ENCODE measurements at places on chromosomes 13 and 19.

DNA sequence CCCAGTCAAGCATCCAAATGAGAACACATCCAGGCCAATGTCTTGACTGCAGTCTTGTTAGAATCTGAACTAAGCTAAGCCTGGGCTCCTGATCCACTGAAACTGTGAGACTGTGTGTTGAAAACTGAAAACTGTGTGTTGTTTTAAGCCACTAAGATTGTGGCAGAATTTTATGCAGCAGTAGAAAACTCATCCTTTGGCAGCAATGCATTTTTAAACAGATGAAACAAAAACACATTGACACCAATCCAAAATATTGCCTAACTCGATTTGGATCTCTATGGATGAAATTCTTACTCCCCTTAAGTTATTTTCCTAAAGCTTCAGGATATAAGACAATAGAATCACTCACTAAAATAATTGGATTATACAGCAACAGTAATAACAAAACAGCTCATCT is 202.3 kb upstream of the KLF12 start:
- DNase-seq = no peak

DNA sequence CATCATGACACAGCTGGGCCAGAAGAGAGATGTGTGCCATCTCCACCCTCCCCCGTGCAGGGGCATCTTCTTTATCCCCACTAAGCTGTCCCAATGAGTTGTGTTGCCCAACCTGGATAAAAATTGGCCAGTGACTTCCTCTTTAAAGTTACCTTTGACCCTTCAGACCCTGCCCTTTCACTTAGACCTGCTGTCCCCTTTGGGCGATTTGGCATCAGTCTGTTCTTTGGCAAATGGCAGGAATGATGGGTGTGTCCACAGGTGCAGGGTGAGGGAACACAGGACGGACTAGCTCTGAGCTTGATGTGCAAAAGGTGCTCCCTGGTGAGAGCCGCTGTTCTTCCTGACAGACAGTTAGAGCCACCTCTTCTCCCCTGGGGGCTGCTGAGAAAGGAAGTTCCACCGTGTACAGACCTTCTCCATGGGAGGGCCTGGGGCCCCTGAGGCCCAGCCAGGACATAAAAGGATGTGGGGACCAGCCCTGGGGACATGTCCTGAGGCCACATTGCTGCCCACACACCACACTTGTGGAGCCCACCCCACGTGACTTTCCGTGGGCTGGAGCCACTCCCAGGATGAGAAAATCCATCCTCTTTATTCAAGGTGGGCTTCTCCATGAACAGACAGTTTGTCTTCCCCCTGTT is 1.7 kb downstream of the CYP4F8 start:
- DNase-seq = no peak

DNA sequence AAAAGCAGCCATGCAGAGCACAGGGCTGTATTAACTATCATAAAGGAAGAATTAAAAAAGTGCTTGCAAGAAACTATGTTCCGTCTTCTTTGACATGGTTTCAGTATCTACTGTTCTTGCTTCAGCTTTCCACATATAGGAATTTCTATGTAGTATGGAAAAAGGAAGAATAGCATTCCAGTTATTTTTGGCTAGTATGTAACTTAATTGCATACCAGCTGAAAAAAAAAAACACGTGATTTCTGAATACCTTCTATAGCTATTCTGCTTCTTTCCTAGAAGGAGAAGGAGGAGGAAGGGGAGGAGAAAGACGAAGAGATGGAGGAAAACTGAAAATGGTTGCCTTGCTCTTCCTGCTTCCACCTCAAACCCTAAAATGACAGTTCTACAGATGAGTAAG is 619.0 kb downstream of the KCTD12 start:
- no peak for DNase-seq

GRCh38 chr19:33844478-33844877 is 47.8 kb downstream of the KCTD15 start:
- no peak for DNase-seq

DNA sequence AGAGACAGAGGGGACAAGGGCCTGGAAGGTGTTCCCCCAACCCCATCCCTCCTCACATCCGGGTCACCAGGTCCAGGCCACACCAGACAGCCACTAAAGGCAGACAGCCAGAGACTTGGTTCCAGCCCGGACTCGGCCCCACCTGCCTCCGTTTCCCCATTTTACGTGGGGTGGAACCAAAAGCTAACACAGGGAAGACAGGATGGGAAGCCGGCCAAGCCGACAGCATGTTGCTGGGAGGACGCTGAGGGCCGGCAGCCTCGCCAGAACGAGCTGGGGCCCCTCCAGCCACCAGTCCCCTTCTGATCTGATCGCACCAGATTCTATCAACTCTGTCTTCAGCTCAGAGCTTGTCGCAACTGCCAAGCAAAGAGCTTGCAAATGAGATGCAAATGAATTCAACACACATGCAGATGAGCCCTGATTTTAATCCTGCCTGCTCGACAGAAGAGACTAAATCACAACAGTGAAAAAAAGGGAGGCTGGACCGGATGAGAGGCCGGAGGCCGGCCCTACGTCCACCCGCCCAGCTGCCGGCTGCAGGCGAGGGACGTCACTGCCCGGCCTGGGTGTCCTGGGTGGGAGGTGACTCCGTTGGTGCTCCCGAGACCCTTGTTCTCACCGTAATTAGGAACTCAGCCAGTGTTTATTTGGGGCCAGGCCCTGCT is 17.5 kb upstream of the SHC2 start:
- DNase-seq = no peak

DNA sequence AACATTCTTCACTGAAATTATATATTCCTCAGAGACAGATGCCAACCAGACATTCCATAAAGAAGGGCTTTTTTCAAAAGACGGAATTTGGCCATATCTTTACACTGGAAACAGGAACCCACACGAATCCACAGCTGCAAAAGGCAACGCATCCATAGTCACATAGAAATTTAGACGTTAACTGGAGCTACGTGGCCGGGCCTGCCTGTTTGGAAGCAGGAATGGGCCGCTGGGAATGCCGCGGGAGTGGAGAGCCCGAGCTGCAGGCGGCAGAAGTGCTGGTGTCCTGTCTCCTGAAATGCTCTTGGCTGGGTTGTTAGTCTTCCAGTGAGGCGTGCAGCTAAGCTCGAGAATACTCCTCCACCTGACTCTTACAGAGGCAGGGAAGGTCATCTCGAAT is 122.2 kb downstream of the KL start:
- DNase-seq = no peak

GRCh38 chr19:13172346-13173138 is 22.3 kb downstream of the IER2 start:
- peak; percentile 90 for DNase-seq

DNA sequence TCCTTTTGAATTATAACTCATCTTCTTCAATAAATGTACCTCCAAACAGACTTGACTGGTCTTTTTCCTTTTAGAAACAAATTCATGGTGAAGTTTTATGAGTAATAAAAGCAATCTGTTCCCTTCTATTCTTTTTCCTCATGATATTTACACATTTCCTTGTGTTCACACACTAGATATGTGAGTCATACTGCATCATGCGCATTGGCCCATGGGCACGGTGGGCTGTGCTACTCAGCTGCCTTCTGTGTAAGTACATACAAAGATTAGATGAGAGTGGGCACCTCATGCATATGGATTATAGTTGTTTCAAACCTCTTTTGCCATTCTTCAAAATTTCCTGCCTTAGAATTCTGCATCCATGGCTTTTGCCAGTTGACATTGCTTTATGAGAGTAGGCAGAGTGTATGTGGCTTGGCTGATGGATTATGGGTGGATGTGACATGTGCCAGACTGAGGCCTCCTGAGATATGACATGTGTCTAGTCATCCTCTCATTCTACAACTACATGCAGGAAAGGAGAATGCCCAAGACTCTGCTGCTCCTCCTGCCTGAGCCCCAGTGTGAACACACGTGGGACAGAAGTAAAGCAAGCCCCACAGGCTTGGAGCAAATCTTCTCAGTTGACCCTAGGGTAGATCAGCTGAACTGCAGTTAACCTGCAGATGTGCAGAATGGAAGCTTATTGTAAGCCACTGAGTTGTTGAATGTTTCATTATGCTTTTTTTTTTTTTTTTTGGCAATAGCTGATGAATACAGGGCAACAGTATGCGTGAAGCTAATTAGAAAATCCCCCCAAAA is 109.9 kb downstream of the RBM26 start:
- no peak for DNase-seq

DNA sequence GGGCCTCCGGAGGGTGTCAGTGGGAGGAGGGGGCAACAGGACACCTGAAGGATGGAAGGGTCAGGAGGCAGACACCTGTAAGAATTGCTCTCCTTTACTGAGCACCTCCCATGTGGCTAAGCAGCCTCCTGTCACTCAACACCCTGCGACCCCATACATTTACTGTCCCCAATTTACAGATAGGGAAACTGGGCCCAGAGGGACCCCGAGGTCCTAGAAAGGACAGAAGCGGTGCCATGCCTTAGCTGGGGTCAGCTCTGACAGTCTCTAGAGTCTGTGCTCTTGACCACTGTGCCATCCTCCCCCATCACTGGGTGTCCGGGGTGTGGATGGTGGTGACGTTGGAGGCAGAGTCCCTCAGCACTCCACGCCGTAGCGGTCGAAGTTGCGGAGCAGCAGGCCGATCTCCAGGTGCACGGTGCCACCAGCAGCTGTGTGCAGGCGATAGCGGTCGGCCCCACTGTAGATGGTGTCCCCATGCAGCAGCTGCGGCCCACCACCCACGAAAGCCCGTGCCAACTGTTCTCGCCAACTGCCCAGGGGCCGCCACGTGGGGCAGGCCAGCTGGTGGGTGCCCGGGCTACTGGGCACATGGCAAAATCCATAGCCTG is 726 bp upstream of the TGFB1 start:
- no peak for DNase-seq

DNA sequence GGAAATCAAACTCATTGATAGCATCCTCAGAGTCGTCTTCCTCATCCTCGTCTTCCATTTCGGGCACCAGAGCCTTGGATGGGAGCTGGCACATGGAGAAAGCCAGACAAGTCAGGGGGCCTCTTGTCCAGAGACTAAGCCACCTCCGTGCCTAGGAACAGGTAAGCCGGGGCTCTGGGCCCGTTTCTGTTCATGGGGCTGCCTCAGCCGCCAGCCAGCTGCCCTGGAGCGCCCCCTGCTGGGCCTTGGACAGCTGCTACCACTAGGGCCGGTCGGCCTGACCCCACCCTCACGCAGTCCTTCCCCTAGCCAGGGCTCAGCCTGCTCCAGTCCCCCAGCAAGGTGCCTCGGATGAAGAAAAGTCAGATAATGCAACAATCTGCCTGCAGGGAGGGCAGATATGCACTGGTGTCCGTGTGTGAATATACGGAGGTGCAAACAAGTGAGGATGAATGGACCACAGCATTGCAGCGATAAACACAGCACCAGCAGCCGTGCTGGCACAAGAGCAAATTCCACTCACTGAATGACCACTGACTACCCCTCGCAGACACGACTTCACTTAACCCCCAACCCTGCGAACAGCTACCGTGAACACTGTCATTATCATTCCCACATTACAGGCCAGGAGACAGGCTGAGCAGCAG is 11.9 kb upstream of the PRKD2 start:
- no peak for DNase-seq

- no peak for DNase-seq
Observed at GRCh38 chr13:36154567-36155291, 23.5 kb upstream of the DCLK1 start.

DNA sequence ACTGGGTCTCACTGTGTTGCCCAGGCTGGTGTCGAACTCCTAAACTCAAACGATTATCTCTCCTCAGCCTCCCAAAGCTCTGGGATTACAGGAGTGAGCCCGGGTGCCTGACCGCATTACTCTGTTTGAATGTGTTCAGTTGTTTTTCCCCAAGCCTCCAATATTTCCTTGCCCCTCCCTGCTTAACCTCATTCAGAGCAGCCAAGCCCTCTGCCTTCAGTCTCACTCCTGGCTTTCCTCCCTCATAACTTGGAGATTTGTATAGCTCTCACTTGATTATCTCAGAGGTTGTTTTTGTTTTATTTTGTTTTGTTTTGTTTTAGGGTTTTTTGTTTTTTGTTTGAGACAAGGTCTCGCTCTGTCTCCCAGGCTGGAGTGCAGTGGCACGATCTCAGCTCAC is 11.4 kb downstream of the EPHX3 start:
- no peak for DNase-seq

- peak; percentile 68 for DNase-seq
Observed at GRCh38 chr19:35013041-35013819, 13.1 kb downstream of the GRAMD1A start.

GRCh38 chr13:73556902-73557301 is 498.1 kb downstream of the KLF5 start:
- no peak for DNase-seq

- no peak for DNase-seq
Observed at GRCh38 chr13:33845572-33846302, 27.8 kb downstream of the RFC3 start.

All from hematopoietic multipotent progenitor cell (in vitro differentiated cells).